ENCODE measurements at places on chromosomes 3 and 15. TPM values are rescaled to one million over a fixed set of nuclear protein-coding genes. Genes with fewer than 3 reads are reported as not detected.

DNA sequence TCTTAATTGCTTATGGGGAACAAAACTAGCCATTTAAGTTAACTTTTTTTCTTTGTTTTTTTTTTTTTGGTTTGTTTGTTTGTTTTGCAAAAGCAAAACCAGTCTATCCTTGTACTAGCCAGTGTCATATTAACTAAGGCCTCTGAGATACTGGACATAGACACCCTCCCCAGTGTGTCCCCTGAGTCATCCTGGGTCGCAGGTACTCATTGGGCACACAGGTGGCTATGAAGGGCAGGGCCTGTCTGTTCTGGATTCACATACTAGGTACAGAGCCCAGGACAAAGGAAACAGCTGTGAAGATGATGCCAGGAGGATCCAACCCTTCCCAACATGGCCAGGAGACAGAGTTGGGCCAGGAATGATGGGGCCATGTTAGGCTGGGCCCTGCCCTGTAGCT lies 318.1 kb downstream of the THSD4 start:
- DNase-seq, result no peak

GRCh38 chr15:65690173-65690572 lies 68.4 kb downstream of the SLC24A1 start:
- DNase-seq, result no peak

- DNase-seq, result no peak
Observed at GRCh38 chr3:49341996-49342395, 2.1 kb upstream of the USP4 start.

GRCh38 chr3:107956991-107957900 lies 133.6 kb downstream of the CD47 start:
- peak; percentile 10 for DNase-seq

The LYZL4 gene
- not detected for total RNA-seq

DNA sequence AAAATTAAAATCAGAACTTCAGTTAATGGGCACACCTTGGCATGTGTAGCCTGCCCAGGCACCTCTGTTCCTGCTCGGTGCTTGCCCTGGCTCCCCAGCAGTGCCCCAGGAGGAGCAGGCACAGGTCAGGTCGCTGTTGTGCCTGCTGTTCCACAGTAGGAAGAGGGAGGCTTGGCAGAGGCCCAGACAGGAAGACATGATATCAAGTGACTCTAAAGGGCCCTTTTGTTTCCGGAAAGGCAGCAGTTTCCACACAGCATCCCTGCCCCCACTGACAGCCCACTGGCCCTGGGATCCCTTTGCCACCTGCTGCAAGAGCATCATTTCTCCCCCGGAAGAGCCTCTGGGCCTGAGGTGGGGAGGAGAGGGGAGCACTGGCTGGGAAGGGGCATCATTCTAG lies 40.5 kb upstream of the HES1 start:
- DNase-seq, result peak; percentile 35
